ENCODE measurements at places on chromosomes 5 and 9. TPM values are rescaled to one million over a fixed set of nuclear protein-coding genes. Genes with fewer than 3 reads are reported as not detected.

ITGA2 gene
- 2.0 TPM for polyA plus RNA-seq

ACTBL2 gene
- polyA plus RNA-seq, result not detected

- no peak for DNase-seq
Observed at GRCh38 chr5:155040984-155041653, 27.6 kb downstream of the KIF4B start.

DNA sequence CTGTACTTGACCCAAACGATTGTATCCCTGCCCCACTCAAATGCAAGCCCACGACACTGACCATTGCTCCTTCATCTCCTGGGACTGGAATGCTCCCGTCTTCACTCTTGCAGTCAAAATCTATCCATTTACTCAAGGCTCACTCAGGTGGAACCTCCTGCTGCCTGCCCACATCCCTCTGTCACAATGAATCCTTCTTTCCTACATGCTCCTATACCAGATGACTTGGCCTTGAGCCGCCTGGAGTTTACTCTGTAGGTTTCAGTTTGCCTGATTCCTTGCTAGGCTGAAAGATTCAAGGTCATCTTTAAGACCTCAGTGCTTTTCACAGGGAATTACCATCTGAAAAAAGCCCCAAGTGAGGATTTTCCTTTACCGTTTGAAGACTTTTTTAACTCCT, 264.1 kb downstream of the GLIS3 start:
- no peak for DNase-seq

DNA sequence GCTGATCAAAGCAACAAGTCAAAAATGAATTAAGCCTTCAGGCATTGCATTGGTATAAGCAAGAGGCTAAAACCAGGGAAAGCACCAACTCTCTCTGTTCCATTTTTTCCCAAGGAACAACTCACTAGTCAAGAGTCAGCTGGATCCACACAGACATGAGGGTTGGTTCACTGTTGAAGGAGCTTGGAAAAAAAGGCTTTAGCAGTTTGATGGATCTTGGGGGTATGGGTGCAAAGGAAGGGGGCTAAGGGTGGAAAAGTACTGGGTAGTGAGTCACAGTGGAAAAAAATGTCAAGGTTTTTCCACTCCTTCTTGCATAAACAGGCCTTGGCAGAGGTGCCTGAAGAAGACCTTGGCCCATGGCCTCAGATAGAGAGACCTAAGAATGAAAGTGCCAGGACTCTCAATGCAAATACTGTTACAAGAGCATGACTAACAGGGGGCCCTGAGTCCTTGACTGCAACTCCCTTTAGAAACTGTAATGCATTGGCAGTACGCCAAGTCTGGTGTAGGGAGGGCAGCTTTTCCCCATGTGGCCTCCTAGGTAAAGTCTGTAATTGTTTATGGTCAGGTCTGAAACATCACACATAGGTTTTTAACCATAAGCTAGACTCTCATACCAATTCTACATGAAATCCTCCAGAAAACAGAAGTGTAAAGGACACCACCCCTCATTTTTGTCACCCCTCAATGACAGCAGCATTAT, 23.7 kb downstream of the ACTL7A start:
- DNase-seq, result no peak

- no peak for DNase-seq
Observed at GRCh38 chr5:112938286-112938685, 16.3 kb upstream of the REEP5 start.

Measured in aorta (tissue), 5 donors.